ENCODE measurements at places on chromosomes 6 and 20.

DNA sequence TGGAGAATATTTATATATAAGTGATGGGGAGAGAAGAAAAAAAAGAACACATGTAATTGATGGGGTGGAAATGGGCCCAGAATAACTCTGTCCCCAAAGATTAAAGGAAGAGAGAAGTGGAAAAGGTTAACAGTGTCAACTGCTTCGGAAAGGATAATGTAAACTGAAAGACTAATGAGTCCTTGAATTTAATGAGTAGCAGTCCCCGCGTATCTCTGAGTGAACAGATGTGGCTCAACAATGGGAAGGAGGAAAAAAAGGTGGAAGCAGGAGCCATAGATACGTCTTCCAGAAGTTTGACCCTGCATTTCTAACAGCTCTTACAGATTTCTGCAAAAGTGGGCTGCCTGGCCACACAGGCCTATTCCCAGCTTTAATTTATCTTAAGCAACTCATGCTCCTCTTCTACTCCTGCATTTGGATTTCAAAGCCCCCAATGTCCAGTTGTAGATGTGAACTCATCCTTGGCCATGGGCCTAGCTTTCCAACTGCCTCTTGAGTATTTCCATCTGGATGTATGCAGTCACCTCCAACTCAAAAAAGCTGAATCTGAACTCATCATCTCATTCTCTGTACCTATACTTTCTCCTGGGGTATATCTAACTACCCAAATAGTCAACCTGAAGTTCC, 61.3 kb downstream of the DST start:
- no peak for DNase-seq

DNA sequence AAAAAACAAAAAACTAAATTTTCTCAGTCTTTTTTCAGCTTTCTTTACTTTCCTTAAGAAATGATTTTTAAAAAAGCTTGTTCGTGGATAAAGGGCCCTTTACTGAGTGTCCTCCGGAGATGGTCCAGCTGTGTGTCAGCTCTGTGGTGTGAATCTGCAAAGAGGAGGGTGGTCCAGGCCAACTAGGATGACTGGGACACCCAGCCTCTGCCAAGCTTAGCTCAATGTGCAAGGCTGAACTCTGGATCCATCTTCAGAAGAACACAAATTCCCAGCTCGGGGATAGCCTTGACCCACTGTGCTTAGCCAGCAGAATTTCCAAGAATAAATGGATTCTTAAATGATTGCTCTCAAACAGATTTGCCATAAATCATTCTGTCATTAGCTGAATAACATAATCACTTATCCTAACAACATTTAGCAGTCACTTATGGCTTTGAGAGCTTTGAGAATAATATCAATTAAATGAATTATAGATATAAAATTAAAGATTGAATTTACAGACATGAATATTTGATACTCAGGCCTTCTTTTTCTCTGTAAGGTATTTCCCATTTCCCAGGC, 14.2 kb upstream of the CALHM5 start:
- no peak for DNase-seq

DNA sequence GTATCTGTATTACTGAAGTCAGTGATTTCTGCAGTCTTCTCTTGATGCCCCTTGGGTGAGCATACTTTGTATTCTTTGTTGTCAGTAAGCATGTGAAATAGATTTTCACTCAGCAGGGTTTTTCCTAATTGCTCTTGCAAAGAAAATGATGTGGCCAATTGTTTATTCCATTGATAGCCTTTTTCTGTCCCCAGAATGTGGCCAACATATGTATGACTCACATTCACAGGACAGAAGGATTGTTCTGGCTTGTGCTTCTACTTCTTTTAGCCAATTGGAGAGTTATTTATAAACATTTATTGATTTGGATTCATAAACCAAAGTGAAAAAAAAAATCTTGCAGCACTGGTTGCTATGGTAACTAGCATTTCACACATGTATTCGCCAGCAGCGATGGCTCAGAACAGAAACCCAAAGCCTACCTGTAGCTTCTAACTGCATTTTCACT, 54.4 kb upstream of the RBM24 start:
- DNase-seq = no peak

- DNase-seq = no peak
Observed at GRCh38 chr6:169312658-169313346, 59.2 kb upstream of the THBS2 start.

- DNase-seq = no peak
Observed at GRCh38 chr6:47344022-47344421, 34.3 kb upstream of the TNFRSF21 start.

Data from bronchial epithelial cell (primary cell).